ENCODE measurements at places on chromosomes 1 and 21.

DNA sequence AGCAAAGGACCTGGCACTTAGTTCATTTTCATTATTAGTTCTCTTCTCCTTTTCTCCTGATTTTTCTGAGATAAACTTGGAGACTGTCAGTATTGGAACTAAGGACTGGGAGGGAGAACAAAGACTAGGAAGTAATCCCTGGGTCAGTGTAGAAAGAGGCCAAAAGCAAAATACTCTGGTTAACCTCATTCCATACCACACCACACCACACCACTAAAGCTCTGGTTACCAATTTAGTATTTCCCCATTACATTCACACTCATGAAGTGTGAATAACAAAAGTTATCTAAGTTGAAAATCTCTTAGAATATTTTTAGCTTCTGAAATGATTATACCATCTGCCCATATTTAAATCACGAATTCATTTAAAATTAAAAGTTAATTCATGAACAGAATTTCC is 68.9 kb upstream of the DMRTA2 start:
- no peak for DNase-seq

DNA sequence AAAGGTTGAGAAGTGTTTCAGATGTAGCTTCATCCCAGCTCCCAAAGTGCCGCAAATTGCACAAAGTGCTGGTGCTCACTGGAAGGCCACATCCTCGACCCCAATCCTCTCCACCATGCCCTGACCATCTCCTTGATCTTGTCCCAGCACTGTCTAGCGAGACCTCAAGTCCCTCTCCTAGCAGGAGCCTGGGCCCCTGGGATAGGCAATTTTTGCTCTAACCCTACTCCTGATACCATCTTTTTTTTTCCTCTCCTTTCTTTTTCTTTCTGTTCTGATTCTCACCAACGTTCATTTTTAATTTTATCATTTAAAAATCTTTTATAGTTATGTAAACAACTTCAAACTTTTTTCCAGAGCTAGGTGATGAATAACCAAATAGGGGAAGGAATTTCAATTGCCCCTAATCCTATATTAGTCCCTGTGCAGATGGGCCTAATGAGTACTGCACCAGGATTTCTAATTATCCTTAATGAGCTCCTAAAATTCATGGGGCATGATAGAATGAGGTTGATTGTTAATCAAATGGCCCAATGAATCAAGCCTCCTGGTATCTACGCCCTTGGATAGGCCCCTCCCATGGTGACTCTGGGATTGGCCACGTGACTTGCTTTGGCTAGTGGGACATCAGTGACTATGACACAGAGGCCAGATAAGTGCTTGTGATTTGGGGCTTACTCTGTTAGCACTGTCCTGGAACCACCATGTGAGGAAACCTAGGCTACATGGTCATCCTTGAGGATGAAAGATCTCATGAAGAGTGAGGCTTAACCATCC is 41.5 kb upstream of the TENT5B start:
- no peak for DNase-seq

GRCh38 chr1:172215006-172215405 is 205.5 kb upstream of the C1orf105 start:
- DNase-seq: no peak

- DNase-seq: no peak
Measured at GRCh38 chr1:41526956-41527561, 42.6 kb upstream of the EDN2 start.

DNA sequence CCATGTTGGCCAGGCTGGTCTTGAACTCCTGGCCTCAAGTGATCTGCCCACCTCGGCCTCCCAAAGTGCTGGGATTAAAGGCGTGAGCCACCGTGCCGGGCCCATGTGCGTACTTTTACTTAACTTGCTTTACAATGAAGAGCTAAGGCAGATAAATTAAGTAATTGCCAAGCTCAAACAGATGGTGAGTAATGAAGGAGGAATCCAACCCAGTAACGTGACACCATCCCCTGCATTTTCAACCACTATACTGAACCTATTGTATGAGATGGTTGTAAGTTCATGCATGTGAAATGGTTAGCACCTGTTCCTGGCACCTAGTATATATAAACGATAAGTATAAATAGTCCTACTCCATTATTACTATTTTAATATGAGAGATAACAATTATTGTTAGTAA is 588.0 kb upstream of the BEND5 start:
- no peak for DNase-seq

GRCh38 chr1:114540821-114541220 is 29.8 kb upstream of the TRIM33 start:
- DNase-seq: no peak

GRCh38 chr1:187336441-187337168 is 507.9 kb downstream of the PLA2G4A start:
- peak; percentile 7 for DNase-seq

DNA sequence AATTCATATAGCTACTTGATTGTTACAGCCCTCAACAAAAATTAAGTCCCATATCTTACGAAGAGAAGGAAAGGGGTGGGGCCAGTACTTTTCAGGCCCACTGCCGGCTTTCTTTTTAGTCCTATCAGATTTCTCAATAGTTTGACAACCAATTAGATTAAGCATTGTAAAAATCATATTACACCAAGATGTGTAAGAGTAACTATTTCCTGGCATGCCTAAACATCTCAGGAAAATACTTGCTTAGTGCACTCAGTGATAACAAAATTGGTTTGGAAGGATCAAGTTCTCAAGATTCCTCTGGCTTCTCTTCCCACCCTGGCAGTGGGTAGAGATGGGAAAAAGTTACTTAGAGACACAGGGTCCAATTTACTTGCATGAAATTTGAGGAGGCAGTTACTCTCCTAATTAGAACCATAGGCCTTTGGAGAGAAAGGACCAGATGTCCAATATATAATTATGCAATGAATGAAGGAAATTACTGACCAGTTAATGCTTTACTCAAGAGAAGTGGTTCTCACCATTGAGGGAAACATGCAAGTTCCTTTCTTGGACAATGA is 30.1 kb downstream of the STPG1 start:
- DNase-seq: no peak

DNA sequence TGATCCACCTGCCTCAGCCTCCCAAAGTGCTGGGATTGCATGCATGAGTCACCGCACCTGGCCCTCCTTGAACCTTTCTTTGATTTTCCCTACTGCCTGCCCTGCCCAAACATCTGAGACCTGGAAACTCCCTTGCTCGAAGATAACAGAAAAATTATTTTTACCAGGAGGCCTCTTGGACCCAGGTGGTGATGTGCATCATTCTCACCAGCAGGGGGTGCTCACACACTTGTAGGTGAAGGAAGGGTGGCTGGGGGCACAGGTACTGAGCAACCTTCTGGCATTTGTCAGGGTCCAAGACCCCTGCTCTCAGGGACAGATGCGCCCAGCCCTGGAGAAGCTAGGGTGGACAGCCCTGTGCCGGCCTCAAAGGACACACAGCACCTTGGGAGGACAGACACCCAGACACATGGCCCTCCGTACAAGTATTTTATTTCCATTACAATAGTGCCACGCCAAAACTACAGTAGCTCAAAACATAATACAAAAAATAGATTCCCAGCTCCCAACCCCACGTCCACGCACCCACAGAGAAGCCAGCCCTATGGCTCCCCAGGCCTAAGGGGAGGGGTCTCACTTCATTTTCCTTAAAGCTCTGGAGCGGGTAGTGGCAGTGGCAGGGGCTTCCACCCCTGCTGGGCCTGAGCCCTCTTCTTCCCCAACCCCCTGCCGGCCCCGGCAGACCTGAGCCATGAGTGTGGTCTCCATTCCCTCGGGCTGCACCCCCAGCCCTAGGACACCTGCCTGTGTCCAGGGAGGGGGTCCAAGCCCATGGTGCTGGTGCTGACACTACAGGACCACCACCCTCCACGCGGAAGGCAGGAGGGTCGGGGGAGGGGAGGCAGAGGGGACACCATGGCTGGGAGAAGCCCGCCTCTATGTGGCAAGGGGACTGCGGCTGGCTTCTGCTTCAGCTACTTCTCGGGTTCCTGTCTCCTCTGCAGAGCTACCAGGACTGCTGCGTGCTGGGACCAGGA is 40.4 kb upstream of the EIF4G3 start:
- DNase-seq: no peak
